ENCODE measurements at places on chromosomes 3 and 15. TPM values are rescaled to one million over a fixed set of nuclear protein-coding genes. Genes with fewer than 3 reads are reported as not detected.

GRCh38 chr15:76386178-76386577, 49.6 kb downstream of the ISL2 start:
- no peak for DNase-seq

- no peak for DNase-seq
Observed at GRCh38 chr15:35062738-35063099, 22.4 kb downstream of the NANOGP8 start.

DNA sequence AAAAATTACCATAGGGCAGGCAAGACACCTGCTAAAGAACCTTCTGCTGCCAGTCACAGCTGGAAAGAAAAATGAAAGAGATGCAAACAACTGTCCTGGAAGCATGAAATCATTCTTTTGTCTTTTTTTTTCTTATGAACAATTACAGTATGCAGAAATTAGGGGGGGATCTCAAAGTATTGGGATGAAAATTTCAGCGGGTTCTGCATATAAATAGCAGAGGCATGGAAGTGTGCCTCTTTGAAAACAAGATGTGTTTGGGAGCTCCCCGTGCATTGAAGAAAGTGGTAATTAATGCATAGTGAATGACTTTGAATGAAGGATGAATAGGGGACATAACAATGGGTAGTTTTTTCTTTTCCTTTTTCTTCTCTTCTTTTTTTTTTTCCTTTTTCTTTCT, 431.2 kb downstream of the SOX2 start:
- DNase-seq: no peak

- no peak for DNase-seq
Observed at GRCh38 chr3:16320711-16321110, 55.7 kb downstream of the OXNAD1 start.

- no peak for DNase-seq
Observed at GRCh38 chr3:4943549-4943948, 35.7 kb upstream of the BHLHE40 start.

CD80 gene
- 0.80 TPM for total RNA-seq

FAM107A gene
- not detected for total RNA-seq

ARPP21 gene
- total RNA-seq: not detected
